Non-pigmented ciliary epithelial cell (primary cell): ENCODE measurements at places on chromosomes 2 and 18.

GRCh38 chr2:37637190-37637860 is 34.1 kb downstream of the CDC42EP3 start:
- no peak for DNase-seq

DNA sequence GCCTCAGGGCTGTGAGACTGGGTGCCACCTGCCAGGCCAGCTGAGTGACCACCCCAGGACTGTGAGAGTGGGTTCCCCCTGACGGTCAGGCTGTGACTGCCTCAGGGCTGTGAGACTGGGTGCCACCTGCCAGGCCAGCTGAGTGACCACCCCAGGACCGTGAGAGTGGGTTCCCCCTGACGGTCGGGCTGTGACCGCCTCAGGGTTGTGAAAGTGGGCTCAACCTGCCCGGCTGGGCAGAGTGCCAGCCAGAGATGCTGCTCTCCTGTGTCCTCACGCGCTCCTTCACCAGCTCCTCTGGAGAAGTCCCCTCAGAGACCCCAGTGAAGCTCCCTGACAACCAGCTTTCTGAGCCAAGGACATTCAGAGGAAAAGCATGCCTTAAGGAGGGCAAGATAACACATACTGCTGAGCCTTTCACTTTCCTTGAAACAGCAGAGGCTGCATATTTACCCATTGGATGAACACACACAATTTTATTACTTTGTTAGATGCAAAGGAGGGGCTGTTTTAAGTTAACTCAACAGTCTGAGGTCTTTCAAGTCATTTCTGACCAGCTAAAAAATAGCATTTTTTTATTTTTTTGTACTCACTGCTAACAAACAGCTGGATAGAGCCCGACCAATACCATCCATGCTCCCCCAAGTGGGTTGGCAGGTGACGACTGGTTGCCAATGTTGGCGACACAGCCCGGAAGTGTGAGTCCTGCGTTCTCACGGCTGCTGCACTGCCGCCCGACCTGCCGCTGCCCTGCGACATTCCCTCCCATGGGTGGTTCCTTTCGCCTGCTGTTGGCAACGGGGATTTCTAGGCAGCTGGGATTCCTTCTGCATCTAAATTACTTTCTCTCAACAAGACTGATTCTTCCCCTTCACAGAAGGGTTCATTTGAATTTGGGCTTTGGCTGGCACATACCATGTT is 70.7 kb downstream of the NDUFA10 start:
- DNase-seq: no peak

DNA sequence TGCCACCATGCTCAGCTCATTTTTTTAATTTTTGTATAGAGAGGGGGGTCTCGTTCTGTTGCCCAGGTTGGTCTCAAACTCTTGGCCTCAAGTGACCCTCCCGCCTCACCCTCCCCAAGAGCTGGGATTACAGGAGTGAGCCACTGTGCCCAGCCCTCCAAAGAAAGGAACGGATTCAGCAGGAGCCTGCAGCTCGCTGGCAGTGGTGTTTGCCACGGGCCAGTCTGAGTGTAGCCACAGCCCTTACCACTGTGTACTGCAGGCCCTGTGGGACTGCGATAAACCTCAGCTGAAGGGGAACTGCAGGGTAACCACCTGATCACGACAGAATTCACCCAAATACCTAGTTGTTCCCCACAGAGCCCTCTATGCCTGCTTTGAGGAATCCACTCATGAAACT is 6.8 kb downstream of the COPS9 start:
- no peak for DNase-seq

DNA sequence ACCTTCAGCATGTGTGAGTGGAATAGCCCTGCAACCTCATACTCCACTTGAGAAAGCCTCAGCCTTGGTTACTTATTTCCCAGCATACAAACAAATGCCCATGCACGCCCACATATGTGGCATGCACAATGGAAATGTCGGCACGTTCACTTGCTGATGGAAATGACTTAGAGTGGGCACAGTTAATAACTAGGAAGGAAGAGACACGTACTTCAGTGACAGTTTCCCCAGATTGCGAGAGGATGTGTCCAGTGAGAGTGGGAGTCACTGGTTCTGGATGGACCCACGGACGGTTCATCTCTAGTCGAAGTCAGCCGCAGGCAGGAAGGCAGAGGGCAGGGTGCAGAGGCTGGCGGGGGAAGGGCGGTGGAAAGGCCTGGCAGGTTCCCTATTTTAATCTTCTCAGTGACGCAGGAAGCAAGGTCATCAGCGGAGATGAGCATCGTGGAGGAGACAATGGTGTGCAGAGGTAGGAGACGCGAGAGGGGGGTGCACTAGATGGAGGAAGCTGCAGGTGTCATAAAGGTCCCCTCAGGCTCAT is 350.7 kb upstream of the MYT1L start:
- no peak for DNase-seq
